Naive B cell (primary cell): ENCODE measurements at places on chromosomes 1 and 21. TPM values are rescaled to one million over a fixed set of nuclear protein-coding genes. Genes with fewer than 3 reads are reported as not detected.

DNA sequence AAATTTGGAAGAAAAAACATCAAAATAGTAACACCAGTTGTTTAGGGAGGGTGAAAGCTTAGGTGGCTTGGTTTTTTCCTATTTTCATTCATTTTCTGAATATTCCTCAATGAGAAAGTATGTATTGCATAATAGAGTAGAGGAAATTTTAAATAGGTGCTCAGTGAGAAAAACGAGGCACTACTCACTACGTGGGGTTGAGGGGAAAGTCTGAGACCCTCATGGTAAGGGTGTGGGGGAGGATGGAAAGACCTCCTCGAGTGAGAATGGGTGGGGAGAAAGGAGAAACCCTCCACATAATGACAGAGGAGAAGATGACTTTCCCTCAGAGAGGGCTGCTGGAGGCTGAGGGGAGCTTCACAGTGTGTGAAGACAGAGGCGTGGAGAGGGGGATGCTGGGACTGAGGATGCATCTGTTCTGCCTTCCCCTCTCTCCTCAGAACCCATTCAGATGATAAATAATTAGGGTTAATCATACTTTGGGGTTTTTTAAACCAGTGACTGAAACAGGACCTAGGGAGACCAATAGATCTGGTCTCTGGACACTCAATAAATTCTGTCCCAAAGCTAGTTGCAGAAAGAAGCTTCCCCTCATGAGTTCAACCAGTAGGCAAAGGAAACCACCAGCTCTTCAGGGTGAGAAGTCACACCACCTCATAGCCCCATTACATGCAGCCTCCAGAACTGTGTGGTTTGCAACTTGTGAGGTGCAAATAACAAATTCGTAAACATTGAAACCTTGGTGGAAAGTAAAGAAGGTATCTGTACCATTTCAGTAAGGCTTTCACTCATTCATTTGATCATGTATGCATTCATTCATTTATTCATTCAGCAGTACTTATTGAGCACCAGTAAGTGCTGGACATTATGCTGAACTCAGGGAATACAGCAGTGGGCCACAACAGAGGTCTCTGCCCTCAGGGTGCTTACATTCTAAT, 17.1 kb downstream of the SLAMF7 start:
- H3K27ac ChIP-seq = no peak overlapping the region
- DNase-seq = no peak
- H3K4me3 ChIP-seq = no peak overlapping the region
- H3K27me3 ChIP-seq = no peaks in the 10 kb centered on the region
- no peaks in the 10 kb centered on the region for H3K36me3 ChIP-seq
- H3K4me1 ChIP-seq = no peaks in the 10 kb centered on the region

- H3K4me1 ChIP-seq = peaks cover 9% of the 10 kb centered on the region
- H3K36me3 ChIP-seq = peaks cover 22% of the 10 kb centered on the region
- no peak for DNase-seq
- no peak overlapping the region for H3K4me3 ChIP-seq
Observed at GRCh38 chr1:109225308-109225707, 11.6 kb downstream of the SARS1 start.

GRCh38 chr1:187621951-187622350, 793.2 kb downstream of the PLA2G4A start:
- H3K27ac ChIP-seq = no peak overlapping the region
- no peaks in the 10 kb centered on the region for H3K27me3 ChIP-seq
- no peaks in the 10 kb centered on the region for H3K36me3 ChIP-seq
- no peaks in the 10 kb centered on the region for H3K4me1 ChIP-seq
- no peak overlapping the region for H3K4me3 ChIP-seq
- DNase-seq = no peak

CHI3L2 gene
- polyA plus RNA-seq = 42.6 TPM

TLCD4 gene
- 1.9 TPM for polyA plus RNA-seq

GRCh38 chr1:44854970-44855369, 11.9 kb upstream of the PTCH2 start:
- H3K4me1 ChIP-seq = peaks cover 13% of the 10 kb centered on the region
- no peak for DNase-seq
- no peak overlapping the region for H3K4me3 ChIP-seq
- H3K36me3 ChIP-seq = peaks cover 15% of the 10 kb centered on the region
- no peak overlapping the region for H3K27ac ChIP-seq
- no peaks in the 10 kb centered on the region for H3K27me3 ChIP-seq

DNAH14 gene
- polyA plus RNA-seq = 0.43 TPM

DNA sequence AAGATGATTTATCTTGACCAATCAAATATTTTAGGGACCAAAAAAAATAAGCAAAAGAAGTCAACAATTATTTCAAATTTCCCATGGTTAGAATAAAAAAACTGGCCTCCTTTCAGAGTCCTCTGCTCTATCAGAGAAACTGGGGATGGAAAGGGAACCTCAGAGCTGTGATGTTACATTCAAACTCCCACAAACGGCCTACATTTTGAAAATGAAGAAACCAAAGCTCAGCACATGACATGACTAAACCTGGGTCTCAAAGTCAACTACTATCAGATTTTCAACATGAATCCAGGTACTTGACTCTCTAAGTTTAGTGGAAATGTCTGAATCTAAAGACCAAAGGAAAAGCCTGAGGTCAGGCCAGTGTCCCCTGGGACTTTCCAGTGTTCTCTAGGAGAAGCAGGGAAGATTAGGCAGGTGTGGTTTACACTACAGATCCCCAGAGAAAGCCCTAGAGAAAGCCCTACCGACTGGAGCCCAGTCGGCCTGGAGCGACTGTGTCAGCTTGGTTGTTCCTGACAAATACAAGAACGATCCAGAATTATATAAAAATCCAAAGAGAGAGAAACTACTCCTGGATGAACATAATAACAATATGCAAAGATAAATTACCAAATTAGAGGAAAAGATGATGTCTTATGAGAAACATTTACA, 24.8 kb downstream of the JAK1 start:
- H3K4me3 ChIP-seq = peak overlapping the region; percentile 23
- H3K4me1 ChIP-seq = peaks cover 82% of the 10 kb centered on the region
- H3K27ac ChIP-seq = no peak overlapping the region
